Activated CD4-positive, CD25-positive, alpha-beta regulatory T cell treated with anti-CD3 and anti-CD28 coated beads, Interleukin-2, amount 50 U/mL, for 72 hours (primary cell): ENCODE measurements at places on chromosomes 1 and 21.
A peak's percentile ranks its signal among the peaks of the same experiment; 100 is the strongest.

DNA sequence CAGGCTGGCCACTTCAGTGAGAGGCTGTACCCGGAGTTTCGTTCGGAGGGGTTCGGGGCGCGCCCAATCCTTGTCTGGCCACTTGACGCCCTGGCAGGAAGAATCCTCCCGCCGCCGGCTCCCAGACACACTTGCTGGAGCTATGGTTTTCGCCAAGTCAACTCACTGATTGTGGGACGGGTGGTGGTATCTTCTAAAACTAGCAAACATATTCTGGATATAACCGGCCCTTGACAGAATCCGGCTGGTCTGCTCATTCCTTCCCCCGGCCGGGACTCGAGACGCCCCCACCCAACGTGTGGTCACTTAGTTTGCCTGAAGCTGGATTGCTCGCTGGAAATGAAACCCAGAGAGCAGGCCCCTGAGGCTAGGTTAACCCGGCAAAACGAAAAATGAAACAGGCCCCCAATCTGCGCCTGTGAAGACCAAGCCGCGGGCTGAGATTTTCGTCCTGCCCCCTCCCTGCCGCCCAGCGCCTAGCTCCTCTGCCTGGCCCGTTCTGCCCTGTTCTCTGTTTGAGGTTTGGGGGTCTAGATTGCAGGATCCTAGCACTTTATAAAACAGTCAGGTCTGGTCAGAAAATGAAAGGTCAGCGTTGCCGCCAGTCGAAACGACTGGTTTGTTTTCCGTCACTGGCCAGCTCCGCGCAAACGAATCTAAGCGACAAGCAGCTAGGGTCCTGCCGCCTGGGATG is 4.6 kb downstream of the GFI1 start:
- no peak for DNase-seq

GRCh38 chr1:81414488-81415015 is 386.2 kb upstream of the ADGRL2 start:
- DNase-seq: no peak

- DNase-seq: no peak
Measured at GRCh38 chr1:3456964-3457909, 2.8 kb downstream of the ARHGEF16 start.

GRCh38 chr1:244583358-244583982 is 69.5 kb upstream of the DESI2 start:
- DNase-seq: no peak

GRCh38 chr1:45945426-45945825 is 142.0 kb downstream of the MAST2 start:
- DNase-seq: no peak

GRCh38 chr1:247542811-247543210 is 6.1 kb upstream of the GCSAML start:
- no peak for DNase-seq

DNA sequence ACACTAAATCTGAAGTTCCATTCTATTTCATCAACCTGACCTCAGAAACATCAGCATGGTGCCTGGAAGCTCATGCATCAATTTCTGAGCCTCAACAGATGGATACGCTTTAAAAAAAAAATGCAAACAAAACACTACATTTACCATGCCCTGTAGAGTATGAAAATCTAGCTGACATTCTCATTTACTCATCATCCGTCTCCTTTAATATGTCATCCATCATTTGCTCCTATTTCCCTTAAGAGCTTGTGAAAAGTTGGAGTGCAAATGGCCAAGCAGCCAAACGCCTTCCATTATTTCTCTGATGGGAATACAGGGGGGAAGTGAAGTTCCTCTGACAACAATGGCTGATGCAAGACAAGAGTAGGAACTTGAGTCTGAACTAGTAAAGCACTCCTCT is 295.0 kb downstream of the TGFB2 start:
- no peak for DNase-seq

DNA sequence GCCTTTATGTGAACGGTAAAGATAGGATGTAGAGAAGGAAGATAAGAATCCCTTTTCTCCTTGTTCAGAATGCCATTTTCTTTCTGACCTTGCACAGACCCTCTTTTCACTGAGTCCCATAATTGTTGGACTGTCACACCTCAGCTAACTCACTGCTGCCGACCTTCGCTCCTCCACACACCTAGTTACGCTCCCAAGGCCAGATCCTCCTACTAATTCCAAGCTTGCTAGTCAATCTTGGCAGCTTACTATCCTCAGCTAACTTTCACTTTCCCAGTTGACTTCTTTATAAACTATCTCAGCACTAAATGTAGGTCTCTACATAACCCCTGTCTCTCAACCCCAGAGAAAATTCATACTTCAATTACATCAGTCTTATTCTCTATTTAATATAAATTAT is 471.8 kb upstream of the PRMT6 start:
- no peak for DNase-seq

DNA sequence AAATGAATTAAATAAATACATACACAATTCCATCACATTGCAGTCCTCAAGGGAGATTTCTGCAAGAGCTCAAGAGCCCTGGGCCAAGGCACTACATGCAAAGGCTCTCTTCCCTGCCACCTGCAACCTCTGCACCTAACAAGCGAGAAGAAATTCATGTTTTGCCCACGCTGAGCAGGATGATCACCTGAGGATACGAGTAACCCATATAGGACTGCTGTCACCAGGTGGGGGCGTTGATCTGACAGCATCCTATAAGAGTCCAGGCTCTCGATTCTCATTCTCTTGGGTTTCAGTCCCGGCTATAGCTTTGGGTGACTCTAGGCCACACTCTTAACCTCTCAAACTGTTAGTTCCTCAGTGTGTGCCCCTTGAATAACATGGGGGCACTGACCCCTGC is 18.7 kb upstream of the SPOCD1 start:
- DNase-seq: no peak

GRCh38 chr1:9658199-9658598 is 6.7 kb downstream of the PIK3CD start:
- no peak for DNase-seq

DNA sequence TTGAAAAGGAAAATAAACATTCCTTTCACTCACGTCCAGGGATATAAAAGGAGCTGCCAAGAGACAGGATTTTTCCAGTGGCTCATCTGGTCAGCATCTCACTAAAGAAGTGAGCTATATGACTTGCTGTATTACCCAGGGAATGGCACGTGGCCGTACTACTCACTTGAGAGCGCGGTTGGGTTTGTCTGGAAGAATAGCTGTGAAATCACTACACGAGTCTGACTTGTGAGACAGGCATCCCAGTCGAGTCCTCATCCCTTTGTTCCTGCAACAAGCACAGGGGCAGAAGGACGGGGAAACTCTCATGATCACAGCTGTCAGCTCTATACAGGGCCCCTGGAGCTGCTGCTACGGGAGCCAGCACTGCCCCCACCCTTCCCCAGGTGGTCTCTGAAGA is 17.7 kb downstream of the RGS8 start:
- no peak for DNase-seq

- no peak for DNase-seq
Measured at GRCh38 chr1:30286241-30286987, 437.0 kb downstream of the MATN1 start.

- no peak for DNase-seq
Measured at GRCh38 chr1:17635276-17635675, 95.8 kb downstream of the ARHGEF10L start.

DNA sequence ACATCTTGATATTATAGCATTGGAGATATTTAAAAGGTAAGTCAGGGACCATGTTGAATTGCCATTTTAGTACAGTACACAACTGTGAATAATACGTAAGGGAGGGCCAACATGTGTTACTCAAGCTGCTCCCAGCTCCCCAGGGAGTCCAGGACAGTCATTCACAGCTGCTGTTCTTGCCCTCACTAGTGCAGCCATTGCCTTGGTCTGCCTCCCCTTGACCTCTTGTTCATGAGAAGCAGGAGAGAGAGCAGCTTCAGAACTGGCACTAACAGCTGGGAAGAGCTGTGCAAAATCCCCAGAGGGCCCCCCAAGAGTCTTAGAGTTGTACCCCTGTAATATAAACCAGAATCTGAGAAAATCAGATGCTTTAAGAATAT is 16.4 kb downstream of the TCEANC2 start:
- DNase-seq: no peak

- no peak for DNase-seq
Measured at GRCh38 chr1:98821379-98821778, 159.9 kb downstream of the SNX7 start.

DNA sequence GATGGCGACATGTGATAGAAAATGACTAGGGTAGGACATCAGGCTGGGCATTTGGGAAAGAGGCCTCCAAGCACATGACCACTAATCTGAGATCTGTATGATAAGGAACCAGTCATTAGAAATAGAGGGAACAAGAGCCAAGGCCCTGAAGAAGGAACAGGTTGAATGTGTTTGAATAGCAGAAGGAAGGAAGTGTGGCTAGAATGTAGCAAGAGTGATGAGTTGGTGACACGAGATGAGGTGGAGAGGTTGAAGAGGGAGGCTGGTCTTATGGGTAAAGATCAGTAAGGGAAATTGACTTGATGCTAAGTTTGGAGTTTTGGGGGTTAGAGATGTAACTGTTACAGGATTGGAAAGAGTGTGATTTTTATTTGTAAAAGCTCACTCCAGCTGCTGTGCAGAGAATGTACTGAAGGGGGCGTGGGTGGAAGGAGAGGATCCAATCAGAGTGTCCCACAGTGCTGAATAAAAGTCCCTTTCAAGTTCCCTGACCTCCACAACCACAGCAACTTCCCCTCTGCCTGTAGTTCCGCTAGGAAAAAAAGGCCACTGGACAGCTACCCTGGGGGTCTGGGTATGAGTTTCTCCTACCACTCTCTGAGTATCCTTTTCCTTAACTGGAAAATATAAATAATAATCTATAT is 295.0 kb downstream of the OMA1 start:
- DNase-seq: no peak

DNA sequence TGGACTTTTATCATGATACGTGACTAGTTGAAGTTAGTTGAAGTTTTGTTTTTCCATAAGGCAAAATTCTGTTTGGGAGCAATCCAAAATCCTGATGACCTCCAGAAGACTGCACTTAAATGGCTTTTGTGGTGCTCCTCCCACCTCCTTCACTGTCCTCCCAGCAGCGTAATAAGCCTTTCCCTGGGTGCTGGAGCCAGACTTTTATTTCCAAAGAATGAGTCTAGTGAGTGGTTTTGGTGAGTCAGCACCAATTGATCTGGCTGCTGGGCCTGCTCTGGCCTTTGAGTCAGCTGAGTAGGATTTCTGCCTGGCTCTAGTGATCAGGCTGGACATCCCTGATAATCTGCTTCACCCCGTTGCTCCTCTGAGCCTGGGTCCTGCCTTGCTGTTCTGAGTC is 21.7 kb upstream of the KCND3 start:
- no peak for DNase-seq

- peak; percentile 41 for DNase-seq
Measured at GRCh38 chr1:51192213-51192843, 43.7 kb upstream of the RNF11 start.

GRCh38 chr1:48027533-48027835 is 30.3 kb upstream of the TRABD2B start:
- DNase-seq: no peak

DNA sequence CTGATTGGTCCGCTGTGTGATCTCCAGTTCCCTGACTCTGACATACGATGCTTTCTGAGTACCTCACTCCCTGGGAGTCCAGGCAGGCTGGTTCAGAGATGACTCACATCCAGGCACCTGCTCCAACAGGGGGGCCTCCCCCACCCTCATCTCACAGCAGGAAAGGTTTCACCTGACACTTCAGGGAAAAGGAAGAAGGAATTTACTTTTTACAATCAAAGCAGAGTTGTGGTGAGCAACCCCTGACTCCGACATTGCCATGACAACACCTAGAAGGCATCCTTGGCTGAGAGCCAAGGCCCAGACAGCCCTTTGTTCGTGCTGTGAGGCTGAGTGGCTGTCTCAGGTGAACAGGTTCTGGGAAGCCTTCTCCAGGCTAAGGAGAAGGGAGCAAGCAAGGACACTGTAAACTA is 164.6 kb upstream of the GJB5 start:
- DNase-seq: no peak

DNA sequence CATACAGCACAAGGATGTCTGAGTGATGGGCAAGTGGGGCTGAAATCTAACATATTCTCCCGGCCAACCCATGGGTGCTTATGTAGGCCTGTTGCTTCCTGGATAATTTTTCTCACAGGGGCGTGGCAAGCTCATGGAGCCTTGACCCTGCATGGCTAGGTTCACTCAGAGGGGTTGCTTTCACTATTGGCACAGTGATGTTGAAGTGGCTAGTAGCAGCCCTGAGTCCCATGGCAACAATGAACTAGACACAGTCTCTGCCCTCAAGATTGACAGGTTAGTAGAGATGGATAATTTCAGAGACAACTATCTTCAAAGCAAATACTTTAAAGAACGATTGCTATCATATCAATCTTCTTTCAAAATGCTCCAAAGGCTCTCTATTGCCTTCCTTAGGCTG is 6.5 kb upstream of the MAB21L3 start:
- DNase-seq: no peak

DNA sequence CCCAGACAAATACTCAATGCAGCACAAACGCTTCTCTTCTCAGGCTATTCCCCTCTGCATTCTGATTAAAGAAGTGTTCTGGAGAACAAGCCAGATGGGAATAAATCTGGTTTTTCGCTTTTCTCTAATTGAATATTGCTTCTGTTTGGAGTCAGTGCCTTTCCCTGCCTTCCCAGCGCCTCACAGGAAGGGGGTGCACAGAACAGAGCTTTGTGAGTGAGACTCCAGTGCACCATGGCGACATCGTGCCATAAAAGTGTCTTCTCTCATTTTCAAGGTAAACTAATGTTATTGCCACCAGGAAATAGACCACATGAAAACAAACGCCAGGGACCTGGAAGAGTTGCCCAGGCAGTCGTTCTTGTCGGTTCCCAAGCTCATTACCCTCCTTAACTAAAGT is 43.6 kb upstream of the SLC45A1 start:
- DNase-seq: no peak

- no peak for DNase-seq
Measured at GRCh38 chr1:43539726-43540434, 9.2 kb downstream of the PTPRF start.

GRCh38 chr1:29597861-29598260 is 361.5 kb downstream of the PTPRU start:
- no peak for DNase-seq

DNA sequence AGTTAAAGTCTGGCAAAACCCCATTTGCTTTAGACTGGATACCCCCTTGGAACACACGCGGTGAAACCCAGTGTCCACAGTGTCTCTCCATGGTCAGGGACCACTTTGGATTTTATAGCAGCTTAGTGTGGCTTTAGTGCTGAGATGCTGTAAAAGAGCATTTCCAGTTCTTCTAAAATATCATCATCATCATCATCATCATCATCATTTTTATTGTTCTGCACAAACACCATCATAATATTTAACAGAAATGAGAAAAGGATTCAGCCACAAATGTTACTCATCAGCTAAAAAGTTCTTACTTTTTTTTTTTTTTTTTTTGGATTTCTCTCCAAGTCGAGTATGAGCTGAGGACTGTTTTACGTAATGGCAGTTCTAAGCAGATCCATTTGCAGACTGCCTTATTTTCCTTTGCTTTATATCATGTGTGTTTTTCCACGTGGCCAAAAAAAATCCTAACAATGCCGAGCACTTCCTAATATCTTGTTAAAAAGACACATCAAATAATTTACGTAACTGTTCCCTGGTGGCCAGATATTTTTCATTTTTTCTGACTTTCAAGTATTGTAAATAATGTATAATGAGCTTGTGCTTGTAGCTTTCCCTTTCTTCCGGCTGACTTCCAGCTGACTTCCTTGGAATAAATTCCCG is 62.8 kb downstream of the EVA1C start:
- DNase-seq: no peak
